ENCODE measurements at places on chromosomes 1 and 21. TPM values are rescaled to one million over a fixed set of nuclear protein-coding genes. Genes with fewer than 3 reads are reported as not detected.

The CYP4A22 gene
- polyA plus RNA-seq = 5.1 TPM

The ASPM gene
- polyA plus RNA-seq = 20.1 TPM

DNA sequence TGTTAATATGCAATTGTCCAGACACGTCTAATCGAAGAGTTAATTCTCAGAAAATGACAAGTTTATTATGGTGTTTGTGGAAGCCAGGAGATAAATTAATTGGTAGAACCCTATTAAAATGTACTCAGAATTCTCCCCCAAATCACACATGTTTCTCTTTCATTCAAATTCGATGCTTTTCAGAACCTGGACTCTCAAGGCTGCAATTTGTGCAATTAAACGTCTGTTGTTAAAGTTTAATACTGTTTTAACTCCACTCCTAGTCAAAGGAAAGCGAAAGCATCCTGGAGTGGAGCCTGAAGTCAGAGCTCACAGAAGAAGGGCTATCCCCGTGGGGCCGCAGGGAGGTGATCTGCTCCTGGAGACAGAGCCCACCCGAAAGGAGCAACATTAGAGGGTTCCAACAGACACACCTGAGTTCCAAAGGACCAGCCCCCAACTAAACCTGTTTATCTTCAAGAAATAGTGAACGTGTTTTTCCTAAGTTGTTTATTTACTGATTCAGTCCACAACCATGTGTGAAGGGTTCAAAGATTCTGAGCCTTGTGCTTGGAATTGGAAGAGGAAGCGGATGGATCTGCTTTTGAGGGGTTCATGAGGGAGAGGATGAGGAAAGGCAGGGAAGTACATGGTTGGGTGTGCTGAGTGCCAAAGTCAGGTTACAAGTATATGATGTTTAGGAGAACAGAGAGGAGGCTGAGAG, 68.0 kb upstream of the AKT3 start:
- DNase-seq = no peak

The TPTE gene
- polyA plus RNA-seq = not detected

DNA sequence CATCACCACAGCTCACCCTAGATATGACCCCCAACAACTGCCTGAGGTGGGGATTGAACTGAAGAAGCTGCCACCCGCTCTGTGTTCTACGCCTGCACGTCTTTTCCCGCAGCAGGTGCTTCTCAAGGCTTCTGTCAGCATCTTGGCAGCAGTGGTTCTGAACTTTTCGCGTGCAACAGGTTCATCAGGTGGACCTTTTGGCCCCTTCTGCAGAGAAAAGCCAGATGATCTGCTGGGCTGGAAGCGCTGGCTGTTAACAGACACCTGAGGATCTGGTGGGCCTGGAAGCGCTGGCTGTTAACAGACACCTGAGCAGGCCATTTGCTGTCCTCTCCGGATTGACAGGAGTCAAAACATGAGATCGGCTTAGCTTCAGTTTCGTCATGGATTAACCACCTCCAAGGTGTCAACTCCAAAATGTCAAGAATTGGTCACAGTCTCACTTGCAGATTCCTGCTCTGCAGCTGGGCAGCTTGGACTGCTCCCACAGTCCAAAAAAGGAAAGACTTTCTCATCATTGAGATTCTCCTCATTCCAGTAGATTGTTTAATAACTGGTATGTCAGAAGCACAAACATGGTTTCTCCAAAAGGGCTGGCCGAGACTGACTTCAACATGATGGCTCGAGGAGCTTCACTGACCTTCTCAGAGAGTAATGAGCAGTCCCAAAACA, 4.7 kb downstream of the C1orf174 start:
- DNase-seq = no peak

DNA sequence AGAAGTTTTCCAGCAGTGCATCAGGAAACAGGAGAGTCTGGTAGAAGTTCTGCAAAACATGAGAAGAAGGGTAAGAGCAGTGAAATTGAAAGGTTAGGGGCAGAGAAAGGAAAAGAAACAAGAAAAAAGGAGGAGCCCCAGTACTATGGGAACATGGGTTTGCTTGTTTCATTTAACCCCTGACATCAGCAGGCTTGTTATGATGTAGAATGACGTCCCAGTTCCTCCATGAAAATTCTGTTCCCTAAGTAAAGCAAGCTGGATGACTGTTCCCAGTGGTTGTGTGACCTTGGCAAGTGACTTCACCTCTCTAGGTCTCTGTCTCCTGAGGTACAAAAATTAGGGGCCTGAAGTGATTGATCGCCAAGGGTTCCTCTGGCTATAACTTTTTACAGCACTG, 268.7 kb upstream of the SGIP1 start:
- DNase-seq = no peak

The KRTAP6-1 gene
- polyA plus RNA-seq = not detected

DNA sequence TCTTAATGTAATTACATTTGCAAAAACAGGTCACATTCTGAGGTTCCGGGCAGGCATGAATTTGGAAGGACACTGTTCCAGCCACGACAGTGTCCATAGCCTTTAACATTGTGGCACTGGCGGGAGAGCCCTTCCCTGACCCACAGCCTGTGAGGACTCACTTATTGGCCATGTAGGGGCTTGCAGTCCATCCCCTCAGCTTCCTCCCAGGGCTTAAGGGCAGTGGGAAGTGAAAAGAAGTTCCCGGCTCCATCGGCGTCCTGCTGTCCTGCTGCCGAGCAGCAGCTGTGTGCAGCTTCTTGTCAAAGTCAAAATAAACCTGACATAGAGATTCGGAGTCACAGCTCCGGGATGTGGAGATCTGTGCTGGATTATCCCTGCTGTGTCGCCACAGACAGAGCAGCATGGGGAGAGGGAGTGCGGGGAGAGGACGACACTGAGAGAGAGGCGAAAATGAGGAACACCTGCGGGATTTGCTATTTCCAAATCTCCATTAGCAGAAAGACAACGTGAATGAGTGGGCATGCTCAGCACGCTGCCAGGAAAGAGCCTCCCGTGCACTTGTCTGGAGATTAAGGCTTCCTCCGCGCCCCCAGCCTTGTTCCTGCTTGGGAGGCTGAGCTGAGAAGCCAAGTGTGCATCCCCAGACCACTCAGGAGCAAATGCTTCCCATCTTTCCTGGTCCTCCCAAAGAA, 260.3 kb downstream of the ASTN1 start:
- DNase-seq = no peak

The ADGRL2 gene
- polyA plus RNA-seq = 174 TPM

- no peak for DNase-seq
Observed at GRCh38 chr1:4581807-4582206, 72.6 kb upstream of the AJAP1 start.
